SJSA1 (cell line): ENCODE measurements at places on chromosomes 2 and 18. TPM values are rescaled to one million over a fixed set of nuclear protein-coding genes. Genes with fewer than 3 reads are reported as not detected.

DNA sequence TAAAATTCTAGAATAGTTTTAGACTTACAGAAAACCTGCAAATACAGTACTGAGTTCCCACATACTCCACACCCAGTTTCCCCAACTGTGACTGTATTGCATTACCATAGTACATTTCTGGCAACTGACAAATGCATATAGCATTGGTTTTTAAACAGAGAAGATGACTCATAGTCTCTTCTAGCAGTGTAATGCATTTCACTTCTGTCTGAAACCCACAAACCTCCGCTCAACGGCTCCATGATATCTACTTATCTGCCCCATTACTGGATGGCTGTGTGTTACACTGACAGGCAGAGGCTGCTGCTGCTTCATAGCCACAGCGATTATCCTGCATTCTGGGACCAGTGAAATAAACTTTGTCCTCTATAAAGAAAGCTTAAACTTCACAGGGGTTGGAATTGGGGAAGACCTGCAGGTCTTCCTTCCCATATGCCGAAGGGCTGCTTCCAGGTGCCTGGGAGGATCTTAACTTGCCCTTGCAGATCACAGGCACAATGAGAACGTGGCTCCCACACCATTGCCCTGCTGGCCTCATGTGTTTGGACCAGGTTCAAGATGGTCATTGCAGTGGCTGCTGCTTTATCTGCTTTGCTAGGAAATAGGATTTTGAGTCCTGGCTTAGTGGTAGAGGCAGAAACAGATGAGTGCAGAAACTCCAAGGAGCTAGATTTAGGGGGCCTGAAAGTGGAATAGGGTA lies 742.6 kb upstream of the HS6ST1 start:
- peak; percentile 41 for DNase-seq

DNA sequence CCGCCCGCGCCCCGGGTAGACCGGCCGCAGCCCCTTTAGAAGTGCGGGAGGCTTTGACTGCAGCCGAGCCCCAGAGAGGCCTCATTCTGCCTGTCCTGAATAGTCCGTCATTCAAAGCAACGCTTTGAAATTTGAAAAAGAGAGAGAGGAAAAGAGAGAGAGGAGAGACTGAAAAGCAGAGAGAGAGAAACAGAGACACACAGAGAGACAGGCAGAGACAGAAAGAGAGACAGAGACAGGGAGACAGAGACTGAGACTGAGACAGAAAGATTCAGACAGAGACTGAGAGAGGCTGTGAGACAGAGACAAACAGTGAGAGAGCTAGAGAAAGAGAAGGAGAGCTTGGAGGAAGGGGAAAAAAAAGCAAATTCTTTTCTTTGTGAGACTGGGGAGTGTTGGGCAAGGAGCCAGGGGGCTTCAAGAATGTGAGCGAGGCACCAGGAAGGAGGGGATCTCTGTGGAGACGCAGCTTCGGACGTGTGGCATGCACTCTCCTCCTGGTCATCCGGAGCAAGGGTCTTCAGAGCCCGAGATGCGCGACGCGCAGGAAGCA lies 73.1 kb downstream of the MYCN start:
- no peak for DNase-seq

DNA sequence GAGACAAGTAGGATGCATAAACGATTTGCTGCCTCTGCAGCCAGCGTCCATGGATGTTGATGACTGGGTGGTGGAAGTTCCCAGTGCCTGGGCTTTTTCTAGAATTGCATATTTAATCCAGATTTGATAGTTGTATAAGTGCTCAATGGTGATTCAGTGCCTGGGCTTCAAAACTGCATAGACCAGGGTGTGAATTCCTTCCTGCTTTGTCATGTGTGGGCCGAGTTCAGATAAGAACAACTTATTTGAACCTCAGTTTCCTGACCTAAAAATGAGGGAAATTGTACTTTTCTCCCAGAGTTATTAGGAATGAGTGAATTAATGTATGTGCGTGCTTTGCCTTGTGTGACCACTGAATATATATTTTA lies 154.6 kb downstream of the WDSUB1 start:
- DNase-seq, result peak; percentile 80

GRCh38 chr2:41937464-41937906 lies 110.3 kb upstream of the PKDCC start:
- peak; percentile 88 for DNase-seq

DNA sequence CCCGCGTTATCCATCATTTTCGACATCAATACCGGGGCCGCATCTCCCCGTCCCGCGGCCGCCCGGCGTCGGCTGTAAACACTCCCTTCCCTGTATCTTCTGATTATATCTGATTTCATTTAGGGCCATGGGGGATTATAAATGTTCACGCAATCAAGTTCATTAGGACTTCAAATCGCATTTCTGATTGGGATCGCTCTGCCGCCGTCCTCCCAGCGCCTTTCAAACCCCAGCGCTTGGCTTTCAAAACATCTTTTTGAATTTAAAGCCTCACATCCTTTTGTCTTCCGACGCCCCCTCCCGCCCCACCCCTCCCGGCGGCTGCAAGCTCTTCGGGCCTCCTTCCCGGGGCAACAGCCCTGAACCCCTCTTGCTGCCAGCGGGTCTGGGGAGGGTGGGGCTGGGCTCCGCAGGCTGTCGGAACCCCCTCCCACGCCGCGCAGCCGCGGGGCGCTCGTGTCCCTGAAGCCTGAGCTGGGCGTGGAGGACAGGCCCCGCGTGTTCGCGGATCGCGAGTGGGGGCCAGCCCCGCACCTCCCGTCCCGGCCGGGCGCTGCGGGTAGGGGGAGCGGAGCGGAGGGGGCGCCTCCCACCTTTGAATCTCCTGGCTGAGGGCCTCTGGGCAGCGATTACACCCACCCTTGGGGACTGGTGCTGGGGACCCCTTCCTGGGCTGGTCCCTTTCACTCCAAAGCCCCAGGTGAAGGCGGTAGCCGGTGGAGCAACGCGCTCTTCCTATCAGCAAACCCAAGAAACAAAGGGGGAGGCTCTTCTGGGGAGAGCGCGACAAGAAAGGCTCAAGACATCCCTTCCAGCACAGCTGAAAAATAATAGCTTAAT lies 11.3 kb upstream of the GBX2 start:
- DNase-seq, result peak; percentile 51

Gene UGT1A3
- not detected in 2 replicates for total RNA-seq

GRCh38 chr18:22493940-22494339 lies 76.2 kb upstream of the CTAGE1 start:
- peak; percentile 64 for DNase-seq

DNA sequence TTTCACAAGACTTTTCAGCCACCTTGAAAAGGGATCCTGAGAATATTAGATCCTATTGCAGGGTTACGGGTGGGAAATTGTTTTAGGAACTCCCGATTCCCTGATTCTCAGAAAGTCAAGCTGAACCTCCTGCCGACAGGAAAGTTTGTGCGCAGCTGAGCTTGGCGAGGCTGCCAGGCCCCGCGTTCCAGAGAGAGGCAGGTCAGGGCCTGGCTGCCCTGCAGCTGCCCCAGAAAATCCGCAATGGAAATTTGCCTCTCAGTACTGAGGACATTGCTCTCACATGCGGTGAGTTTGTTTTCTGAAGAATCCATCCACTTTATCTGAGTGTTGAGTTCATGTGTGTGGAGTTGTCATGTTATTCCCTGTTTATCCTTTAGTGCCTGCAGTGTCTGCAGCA lies 144.2 kb downstream of the RTP5 start:
- no peak for DNase-seq

DNA sequence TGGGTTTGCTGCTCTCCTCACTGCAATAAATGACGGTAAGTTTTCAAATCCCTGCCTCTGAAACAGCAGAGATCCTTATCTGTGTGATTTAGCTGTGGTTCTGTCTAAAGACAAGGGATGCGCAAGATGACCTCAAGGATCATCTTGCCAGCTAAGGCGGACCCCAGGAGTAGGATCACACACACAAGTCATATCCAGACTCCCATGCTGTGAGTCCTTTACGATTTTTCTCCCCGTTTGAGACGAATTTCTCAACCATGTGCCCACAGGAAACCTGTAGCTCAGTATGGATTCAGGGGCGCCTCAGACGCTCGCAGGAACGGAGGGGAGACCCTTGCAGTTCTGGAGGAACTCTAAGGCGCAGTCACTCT lies 11.1 kb upstream of the DCTN1 start:
- peak; percentile 46 for DNase-seq

DNA sequence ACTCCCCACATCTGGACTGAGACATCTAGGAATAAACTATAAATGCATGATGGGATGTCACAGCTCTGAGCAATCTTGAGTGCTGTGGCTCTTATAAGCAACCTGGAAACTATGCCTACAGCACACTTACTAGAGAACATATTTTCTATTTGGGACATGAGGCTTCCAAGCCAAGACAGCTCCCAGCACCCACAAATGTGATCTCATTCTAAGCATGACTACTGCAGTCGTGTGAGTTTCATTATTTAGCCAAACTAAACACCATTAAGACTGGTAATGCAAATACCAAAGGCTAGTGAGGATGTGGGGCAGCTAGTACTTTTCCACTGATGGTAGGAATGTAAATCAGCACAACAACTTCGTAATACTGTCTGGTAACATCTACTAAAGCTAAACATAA lies 72.5 kb downstream of the RTTN start:
- peak; percentile 47 for DNase-seq

- DNase-seq, result no peak
Measured at GRCh38 chr2:12948961-12949353, 232.2 kb downstream of the TRIB2 start.

Gene GALR1
- not detected in 2 replicates for total RNA-seq

DNA sequence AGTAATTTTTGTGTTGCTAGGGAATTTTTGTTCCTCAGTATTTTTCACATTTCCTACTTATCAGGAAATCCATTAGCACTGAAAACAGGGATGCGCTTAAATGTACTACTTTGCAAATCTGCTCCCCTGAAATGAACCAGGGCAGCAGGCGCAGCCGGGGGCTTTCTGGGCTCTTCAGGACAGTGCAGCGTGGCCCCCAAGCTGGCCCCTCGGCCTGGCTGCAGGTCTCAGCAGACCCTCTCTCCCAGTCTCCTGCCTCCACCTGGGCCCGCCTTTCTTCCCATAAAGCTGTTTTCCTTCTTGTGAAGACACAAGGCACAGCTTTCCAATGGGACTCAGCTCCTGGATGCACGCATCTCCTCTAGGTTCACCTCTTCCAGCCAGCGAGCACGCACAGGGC lies 35.3 kb downstream of the EIPR1 start:
- no peak for DNase-seq

DNA sequence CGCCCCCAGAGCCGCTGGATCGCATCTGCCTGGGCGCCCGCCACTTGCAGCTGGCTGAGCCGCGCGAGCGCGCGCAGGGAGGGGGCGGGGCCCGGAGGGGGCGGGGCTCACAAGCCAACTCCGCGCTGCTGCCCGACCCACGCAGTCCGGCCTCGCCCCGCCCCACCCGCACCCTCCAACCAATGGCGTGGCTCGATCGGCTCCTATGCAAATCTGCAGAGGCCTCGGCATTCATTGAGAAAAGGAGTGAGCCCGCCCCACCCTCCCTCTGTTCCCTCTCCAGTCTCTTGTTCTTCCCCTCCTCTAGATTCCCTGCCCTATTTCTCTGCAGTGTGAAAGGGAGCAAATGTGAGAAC lies at the start of gene ALK:
ALK (minus strand) TSS at position 27 of the 356 bp plus-strand sequence. CDS start 927 bp downstream, outside the sequence.
- DNase-seq, result peak; percentile 15

Gene NETO1
- total RNA-seq, result not detected in 2 replicates

Gene CCL20
- total RNA-seq, result not detected in 2 replicates

- no peak for DNase-seq
Measured at GRCh38 chr18:49441338-49441938, 19.0 kb downstream of the DYM start.

DNA sequence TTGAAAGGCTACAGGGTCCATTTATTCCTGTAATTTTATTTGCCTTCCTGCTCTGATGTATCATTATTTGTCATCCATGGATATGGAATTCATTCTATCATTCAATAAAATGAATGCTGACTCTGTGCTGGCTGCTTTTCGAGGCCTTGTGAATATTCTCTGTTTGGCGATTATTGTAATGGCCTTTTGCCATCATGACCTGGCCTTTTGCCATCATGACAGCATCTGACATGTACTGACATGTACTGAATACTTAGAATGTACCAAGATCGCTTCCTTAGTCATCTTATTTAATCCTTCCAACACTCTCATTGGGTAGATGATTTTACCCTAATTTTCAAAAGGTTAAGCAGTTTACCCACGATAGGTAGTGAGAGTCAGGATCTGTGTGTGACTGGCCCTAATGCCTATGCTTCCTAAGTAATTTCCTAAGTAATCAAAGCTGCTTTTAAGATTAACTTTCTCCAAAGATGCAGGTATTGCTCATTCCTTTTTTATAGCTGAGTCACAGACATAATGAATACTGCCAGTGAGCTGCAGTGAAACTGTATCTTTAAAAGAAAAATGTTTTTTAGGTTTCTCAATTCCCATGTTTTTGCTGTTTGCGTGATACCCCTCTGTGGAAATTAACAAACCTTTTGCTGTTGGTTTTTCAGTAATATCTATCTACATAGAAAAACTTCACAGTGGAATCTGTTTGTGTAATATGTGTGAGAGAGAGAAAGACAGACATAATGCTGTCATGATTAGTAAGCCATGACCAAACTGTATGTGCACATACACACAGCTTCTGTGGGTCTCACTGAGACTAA lies 127.8 kb downstream of the CERS6 start:
- peak; percentile 76 for DNase-seq

- DNase-seq, result peak; percentile 82
Measured at GRCh38 chr2:27720004-27720551, 51.4 kb upstream of the MRPL33 start.

DNA sequence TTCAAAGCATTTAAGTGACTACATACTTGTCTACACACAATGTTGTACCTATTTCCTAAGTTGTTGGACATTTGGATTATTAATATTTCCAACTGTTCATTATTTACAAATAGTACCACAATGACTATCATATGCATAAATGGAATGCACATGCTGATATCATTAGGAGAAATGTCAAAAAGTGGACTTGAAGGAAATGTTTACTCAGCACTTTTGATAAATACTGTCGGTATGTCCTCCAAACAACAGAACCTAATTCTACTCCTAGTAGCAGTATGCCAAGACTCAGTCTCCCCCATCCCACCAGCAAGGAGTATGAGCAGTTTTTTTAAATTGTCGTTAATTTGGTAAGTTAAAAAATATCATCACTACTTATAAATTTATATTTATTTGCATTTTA lies 116.8 kb downstream of the L3MBTL4 start:
- no peak for DNase-seq

DNA sequence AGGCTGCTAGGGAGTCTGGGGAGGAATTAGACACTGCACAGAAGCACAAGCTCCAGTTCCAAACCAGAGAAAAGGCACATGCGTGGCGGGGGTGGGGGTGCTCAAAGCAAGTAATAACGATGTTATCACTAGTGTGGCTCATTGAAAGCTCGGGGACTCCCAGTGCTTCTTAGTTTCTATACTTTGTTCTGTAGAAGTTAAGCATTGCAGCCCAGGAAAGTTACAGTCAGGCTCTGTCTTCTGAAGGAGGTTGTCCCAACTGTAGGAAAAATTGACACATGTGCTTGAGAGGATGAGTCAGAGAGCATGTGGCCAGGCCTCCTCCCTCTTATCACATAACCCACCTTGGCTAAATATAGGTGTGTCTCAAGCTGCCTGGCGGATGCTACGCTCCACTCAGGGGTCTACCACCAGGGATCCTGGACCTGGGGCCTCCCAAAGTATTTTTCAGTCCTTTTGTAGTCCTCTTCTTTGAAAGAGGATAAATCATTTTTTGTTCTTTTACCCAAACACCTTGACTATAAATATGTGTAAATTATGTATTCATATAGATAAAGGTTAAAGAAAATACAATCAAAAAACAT lies 3.8 kb downstream of the GALNT5 start:
- DNase-seq, result no peak

Gene MYOM1
- not detected in 2 replicates for total RNA-seq

Gene PTPRN
- total RNA-seq, result 4.2 and 4.9 TPM in 2 replicates

GRCh38 chr2:36902385-36903120 lies 63.8 kb downstream of the STRN start:
- no peak for DNase-seq

Gene POTEJ
- total RNA-seq, result not detected in 2 replicates
